Stimulated activated CD4-positive, alpha-beta T cell treated with anti-CD3 and anti-CD28 coated beads, Interleukin-15, amount 100 ng/mL, for 48 hours (primary cell): ENCODE measurements at places on chromosomes 5 and 9.
A peak's percentile ranks its signal among the peaks of the same experiment; 100 is the strongest.

GRCh38 chr5:126456217-126456820 lies 33.1 kb downstream of the GRAMD2B start:
- DNase-seq = no peak

DNA sequence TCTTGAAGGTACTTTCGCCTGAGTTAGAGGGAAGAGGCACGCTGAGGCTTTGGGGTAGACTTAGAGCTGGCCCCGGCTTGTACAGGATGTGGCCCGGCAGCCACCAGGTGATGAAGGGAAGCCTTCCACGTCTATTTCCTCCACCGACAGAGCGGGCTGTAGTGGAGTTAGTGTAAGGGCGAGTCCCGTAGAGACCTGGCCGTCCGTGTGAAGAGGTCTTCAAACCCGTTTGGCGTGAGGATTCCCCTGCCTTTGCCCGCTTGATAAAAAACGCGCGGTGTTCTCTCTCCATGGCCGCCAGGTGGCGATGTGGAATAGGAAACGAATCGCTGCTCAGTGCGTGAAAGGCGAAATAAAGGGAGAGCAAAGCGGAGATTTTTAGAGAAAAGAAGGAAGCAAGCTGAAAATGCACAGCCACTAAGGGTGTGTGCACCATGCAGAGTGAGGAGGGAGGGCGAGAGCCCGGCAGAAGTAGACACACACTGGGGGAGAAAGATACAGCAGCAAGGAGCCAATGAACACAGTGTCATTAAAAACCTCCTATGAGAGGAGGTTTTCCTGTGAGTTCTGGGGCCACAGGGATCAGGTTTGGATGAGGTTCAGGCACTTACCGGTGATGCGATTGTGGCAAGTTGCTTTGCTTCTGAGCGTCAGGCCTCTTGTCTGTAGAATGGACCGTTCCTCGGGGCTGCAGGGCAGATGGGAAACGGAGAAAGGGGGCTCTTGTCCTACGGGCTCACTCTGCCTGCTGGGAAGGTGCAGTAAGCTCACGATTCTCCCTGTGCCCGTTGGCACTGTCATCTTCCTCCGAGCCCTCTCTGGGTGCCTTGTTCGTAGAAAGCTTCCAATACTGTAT lies 34.2 kb downstream of the STC2 start:
- peak; percentile 72 for DNase-seq

GRCh38 chr5:8879248-8879647 lies 666.6 kb downstream of the SEMA5A start:
- no peak for DNase-seq

GRCh38 chr9:99187311-99187710 lies 34.4 kb downstream of the ALG2 start:
- no peak for DNase-seq

DNA sequence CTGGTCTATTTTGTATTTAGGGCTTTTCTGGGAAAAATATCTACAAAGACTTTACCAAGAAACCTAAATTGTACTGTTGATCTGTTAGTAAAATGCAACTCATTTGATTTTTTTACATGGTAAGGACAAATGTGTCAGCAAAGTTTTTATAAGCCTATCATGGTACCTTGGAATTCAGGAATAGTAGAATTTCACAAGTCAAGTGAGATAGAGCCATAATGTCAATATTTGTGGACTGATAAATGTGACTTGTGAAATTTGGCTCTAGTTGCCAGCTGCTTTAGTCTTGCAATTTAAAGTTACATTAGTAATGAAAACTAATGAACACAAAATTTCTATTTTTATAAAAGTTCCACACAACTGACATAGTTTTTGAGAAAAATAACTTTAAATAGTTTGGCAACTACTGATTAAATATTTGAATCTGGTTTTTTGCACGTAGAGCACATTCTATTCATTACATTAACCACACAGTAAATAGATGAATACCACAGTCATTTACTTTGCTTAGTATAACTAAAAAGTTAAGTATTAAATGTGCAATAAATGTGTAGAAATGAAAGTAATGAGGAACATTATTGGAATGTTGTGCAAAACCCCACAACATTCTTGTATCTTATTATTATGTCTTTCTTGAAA lies 41.2 kb upstream of the RIOK2 start:
- no peak for DNase-seq

DNA sequence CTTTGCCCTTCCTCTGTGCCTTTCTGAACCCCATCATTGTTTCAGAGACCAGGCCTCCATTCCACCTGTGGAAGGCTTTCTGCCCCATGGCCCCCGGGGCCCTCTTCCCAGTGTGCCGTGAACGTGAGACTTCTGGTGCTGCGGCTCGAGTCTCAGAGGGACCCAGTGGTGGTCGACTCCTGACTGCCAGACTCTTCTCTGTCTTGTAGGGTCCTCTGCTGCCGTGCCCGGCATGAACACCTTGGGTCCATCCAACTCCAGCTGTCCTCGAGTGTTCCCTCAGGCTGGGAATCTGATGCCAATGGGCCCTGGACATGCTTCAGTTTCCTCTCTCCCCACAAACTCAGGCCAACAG lies 20.1 kb upstream of the LTC4S start:
- no peak for DNase-seq

GRCh38 chr5:100464418-100464817 lies 70.8 kb upstream of the FAM174A start:
- DNase-seq = no peak

DNA sequence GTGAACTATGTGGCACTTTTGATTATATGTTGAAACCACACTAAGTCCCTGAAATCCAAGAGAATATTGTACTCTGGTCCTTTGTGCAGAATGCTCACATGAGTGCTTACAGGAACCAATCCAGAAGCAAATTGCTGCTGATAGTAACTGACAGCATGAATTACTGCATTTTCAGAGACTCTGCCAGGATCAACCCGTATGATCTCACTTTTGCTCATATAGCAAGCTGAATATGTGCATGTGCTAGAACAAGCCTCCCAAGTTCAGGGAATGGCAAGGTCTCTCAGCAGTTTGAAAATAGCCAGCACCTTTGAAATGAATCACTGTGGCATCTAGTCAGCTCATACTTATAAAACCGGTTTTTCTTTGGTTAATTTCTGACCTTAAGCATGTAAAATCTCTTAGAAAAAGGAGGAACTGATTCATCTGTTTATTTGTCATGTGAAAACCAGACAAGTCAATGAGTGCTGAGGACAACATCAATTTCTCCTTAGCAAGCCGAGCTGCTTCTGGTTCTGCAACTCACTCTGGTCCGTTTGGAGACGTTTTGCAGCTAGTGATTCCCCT lies 215.7 kb upstream of the ELL2 start:
- DNase-seq = no peak

DNA sequence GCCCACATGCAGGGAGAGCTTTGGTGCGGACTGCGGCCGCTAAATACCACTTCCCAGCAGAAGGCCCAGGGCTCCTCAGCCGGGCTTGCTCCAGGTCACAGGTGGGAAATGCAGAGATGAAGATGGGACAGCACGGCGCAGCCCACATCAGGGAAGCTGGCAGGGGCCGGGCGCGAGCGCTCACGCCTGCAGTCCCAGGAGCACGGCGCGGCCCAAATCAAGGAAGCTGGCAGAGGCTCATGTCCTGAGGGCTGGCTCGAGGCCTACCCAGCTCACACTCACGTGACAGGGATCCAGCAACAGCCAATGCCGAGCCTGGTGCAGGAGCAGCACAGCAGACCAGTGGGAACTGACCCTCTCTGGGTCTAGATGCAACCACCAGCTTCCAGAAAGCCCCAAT lies 16.3 kb downstream of the LPCAT1 start:
- DNase-seq = no peak

DNA sequence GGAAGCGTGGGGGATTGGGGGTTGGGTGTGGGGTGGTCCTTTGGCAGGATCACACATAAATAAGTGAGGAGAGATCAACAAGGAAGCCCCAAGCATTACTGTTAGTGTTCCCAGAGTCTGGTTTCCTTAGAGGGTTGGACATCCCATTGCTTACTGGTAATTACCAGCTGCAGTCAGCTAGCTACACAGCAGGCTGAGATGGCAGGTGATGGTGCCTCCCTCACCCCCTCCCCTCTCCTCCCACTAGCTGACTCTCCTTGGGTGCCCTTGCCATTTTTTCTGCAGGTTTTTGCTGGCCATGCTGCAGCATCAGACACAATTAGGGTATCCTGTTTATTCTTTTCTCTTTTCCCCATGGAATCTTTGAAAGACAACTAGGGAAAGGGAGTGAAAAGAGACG lies 107.5 kb upstream of the TLR4 start:
- DNase-seq = no peak

- no peak for DNase-seq
These were observed 1.3 kb downstream of the PHYHD1 start for GRCh38 chr9:128921881-128922763.

- no peak for DNase-seq
These were observed 6.3 kb upstream of the SLC25A51 start for GRCh38 chr9:37910271-37910670.

DNA sequence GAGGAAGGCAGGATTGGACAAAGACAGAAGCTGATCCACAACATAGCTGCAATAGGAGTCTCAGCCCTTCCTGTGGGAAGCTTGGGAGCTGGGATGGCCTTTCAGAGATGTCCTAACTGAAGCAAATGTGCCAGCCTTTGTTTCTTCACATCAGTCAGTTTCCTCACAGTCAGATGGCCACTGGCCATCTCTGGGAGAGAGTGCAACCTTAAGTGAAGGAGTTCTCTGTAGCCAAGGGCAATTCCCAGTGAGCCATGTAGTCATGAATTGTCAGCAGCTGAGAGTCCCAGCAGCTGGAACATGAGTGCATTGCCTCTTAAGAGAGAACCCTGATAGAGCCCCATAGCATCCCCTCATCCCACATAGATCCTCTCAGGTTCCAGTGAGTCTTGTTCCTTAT lies 89.1 kb upstream of the LIFR start:
- no peak for DNase-seq

- DNase-seq = no peak
These were observed 6.5 kb downstream of the ERGIC1 start for GRCh38 chr5:172840432-172841154.

DNA sequence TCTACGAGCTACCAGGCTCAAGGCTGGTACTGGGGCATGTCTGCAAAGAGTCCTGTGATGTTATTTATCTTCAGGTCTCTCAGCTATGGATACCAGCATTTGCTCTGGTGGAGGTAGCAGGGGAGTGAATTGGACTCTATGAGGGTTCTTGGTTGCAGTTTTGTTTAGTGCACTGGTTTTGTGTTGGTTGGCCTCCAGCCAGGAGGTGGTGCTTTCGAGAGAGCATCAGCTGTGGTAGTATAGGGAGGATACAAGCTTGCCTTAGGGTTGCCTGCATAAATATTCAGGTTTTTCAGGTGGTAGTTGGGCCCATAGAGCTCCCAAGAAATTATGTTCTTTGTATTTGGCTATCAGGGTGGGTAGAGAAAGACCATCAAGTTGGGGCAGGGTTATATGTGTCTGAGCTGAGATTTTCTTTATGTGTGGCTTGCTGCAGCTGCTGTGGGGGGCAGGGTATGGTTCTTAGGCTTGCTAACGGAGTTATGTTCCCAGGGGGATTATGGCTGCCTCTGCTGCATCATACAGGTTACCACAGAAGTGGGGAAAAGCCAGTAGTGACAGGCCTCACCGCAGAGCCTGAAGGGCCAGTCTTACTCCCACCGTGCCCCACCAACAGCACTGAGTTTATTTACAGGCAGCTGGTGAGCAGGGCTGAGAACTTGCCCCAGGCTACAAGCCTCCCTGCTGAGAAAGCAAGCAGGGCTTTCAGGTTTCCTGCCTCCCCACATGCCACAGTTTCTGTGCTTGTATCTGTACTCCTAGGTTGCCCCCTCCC lies 9.7 kb upstream of the RIOK2 start:
- DNase-seq = no peak

DNA sequence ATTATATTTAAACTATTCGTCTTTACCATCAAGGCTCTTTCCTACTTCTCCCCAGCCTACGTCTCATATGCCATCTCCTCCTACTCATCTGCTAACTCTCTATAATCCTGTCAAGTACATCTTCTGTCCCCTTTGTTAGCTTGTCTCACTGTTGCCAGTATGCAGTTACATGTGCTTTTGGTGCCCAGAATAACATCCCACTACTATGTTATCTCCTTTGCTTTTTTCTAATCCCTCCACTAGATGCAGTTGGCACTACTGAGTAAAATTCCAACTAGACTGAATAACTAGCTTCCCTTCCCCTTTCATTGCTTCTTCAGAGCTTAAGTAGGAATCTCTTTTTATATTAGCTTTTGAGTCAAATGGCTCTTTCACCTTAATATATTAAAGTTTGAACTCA lies 3.0 kb upstream of the ARRDC3 start:
- DNase-seq = no peak

- DNase-seq = no peak
These were observed 446.1 kb downstream of the ANXA1 start for GRCh38 chr9:73597771-73598170.

DNA sequence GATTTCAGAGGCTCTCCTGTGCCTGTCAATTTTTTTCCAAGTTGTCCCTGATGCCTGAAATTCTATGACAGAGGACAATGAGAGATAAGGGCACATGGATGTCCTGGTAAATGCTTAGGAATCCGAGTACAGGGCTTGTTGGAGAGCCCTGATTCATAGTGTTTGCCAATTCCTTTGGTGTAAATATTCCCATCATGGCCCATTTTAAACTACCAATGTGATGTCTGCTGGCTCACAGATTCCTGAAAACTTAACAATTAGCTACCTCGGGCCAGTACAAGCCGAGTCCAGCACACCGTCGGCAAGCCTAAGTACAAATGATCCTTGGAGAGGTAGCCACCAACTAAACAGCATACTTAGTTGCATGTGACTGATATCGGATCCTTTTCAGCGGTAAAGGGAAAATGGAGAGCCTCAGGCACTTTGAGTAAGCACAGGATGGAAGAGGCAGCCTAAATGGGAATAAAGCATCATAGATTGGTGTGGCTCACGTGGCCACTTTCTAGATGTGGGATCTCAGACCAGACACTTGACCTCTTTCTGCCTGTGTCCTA lies 3.6 kb downstream of the ITK start:
- no peak for DNase-seq

- no peak for DNase-seq
These were observed 3.0 kb upstream of the UBE2R2 start for GRCh38 chr9:33813712-33814641.

DNA sequence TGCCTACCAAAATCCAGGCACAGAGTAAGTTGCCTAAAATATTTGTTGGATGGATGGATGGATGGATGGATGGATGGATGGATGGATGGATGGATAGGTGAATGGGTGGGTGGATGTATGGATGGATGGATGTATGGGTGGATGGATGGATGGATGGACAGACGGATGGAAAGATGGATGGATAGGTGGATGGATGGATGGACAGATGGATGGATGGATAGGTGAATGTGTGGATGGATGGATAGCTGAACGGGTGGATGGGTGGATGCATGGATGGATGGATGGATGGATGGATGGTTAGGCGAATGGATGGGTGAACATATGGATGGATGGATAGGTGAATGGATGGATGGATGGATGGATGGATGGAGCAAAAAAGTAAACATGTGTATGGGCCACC lies 131.9 kb downstream of the GABBR2 start:
- no peak for DNase-seq

GRCh38 chr9:20863945-20864344 lies 167.5 kb downstream of the HACD4 start:
- DNase-seq = no peak

DNA sequence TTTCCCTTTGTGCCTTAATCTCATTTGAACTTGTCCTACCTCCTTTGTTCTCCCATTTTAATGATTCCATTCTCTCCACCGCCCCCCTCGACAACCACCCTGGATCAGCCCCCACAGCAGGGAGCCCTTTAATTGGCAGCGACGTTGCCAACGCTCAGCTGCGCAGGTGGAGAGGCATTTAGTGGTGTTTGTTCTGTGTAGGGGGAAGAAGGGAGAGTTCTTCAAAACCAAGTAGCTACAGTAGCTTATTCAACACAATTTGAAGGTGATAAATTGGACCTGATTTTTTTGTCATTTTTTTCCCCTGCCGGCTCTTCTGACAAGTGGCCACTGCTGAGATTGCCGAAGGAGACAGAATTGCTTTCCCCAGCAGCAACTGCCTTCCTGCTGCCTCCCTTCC lies 499.1 kb downstream of the CDK5RAP2 start:
- no peak for DNase-seq
